ENCODE measurements at places on chromosomes 7 and 10. TPM values are rescaled to one million over a fixed set of nuclear protein-coding genes. Genes with fewer than 3 reads are reported as not detected.
A peak's percentile ranks its signal among the peaks of the same experiment; 100 is the strongest.

SVIL gene
- total RNA-seq = 112 TPM

UNCX gene
- total RNA-seq = not detected

SPDYE6 gene
- not detected for total RNA-seq

AKR1E2 gene
- 31.3 TPM for total RNA-seq

FRMD4A gene
- total RNA-seq = 34.1 TPM

SUN1 gene
- total RNA-seq = 139 TPM

VWA2 gene
- 2.5 TPM for total RNA-seq

PDAP1 gene
- 76.9 TPM for total RNA-seq

ACBD7 gene
- total RNA-seq = not detected

KNDC1 gene
- 4.6 TPM for total RNA-seq

CRYGN gene
- not detected for total RNA-seq

ABHD11 gene
- 4.4 TPM for total RNA-seq

PSTK gene
- total RNA-seq = 1.2 TPM

PILRA gene
- 20.6 TPM for total RNA-seq

CCZ1B gene
- 63.5 TPM for total RNA-seq

DNA sequence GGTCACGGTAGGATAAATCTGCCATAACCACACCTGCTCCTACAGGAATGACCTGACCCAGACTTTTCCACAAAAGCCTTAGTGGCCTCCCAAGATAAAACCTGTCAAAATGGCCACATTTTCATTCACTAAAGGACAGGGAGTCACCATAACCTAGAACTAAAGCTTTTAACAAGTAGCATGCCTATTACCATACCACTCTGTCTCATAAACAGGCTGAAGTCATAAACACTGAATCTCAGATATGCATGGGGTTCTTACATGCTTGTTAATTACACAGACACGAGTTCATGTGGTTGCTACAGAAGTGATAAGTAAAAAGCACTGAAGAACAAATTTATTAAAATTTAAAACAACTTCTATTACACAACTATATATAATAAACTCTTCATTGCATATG, 56.0 kb downstream of the HIPK2 start:
- no peak for DNase-seq

GRCh38 chr7:110719741-110720140, 371.2 kb upstream of the LRRN3 start:
- no peak for DNase-seq

- no peak for DNase-seq
Measured at GRCh38 chr7:29486191-29486700, 77.4 kb upstream of the PRR15 start.

DNA sequence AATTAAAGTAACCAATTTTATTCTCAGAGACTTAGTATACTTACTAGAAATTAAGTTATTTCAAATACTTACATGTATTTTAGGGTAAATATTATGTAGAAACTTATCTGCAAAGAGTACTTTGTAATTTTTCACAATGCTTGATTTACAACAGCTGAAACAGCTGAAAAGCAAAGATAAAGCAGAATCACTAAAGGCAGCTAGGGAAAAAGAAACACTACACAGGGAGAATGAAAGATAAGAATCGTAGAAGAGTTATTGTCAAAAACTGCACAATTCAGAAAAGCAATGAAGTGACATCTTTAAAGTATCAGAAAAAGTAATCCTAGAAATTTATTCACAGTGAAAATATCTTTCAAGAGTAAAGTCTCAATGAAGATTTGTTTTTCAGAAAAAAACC, 69.7 kb upstream of the ZNF804B start:
- DNase-seq = no peak

GRCh38 chr7:81383846-81384245, 386.0 kb downstream of the HGF start:
- DNase-seq = no peak

DNA sequence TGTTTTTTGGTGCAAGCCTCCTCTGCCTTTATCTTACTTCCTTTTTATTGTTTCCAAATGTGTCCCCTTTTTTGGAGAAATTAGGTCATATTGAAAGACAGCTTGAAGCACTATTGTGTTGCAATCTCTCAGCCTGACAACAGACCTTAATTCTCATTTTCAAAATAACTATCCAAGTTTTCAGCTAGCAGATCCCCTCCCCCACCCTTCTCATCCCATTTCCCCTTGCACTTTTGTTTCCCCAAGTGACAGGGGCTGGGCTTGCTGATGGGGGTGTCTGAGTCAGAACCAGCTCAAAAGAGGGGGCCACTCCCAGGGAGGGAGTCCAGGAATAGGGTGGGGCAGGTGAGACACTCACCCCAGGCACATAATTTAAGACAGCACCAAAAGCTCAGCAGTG, 75.3 kb downstream of the MKI67 start:
- DNase-seq = peak; percentile 43

DNA sequence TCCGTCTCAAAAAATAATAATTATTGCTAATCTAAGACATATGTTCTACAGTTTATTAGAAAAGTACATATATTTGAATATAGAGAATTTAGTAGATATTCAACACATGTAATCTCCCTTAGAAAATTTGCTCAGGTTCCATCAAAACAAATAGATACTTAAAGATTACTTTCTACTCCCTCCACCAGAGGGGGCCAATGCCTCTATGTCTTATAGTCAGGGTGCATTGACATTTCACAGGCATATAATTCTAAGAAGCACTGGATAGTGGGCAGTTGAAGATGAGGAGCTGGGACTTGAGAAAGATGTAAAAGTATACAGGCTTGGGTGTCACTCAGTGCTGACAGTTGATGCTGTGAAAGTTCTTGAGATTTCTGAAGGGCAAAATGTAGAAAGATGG, 301.6 kb upstream of the HPS1 start:
- DNase-seq = no peak

DNA sequence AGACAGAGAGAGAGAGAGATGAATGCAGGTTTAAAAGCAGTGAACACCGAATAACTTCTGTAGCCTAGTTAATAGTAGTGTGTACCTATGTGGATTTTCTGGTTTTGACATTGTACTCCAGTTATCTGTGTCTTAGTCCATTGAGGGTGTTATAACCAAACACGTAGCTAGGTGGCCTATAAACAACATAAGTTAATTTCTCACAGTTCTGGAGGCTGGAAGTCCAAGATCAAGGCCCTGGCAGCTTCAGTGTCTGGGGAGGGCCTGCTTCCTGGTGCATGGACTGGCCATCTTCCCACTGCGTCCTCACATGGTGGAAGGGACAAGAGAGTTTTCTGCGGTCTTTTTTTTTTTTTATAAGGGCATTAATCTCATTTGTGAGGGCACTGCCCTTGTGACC, 23.5 kb downstream of the AOC1 start:
- no peak for DNase-seq

DNA sequence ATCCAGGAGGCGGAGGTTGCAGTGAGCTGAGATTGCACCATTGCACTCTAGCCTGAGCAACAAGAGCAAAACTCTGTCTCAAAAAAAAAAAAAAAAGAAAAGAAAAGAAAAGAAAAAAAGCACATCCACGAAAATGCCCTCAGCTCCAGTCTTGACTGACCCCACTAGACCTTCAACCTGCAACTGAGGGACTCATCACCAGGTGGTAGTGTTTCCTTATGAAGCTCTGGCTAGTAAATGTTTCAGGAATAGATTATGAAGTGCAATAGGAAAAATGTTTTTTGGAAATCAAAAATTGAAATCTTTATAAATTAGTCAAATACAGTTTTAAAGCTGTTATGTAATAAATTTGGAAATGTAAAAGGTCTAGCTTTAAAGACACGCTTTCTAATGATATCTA, 22.4 kb downstream of the TLL2 start:
- DNase-seq = no peak

GRCh38 chr7:8217200-8218068, 44.5 kb downstream of the ICA1 start:
- DNase-seq = no peak

- DNase-seq = no peak
Measured at GRCh38 chr7:18806177-18806576, 310.6 kb downstream of the HDAC9 start.

DNA sequence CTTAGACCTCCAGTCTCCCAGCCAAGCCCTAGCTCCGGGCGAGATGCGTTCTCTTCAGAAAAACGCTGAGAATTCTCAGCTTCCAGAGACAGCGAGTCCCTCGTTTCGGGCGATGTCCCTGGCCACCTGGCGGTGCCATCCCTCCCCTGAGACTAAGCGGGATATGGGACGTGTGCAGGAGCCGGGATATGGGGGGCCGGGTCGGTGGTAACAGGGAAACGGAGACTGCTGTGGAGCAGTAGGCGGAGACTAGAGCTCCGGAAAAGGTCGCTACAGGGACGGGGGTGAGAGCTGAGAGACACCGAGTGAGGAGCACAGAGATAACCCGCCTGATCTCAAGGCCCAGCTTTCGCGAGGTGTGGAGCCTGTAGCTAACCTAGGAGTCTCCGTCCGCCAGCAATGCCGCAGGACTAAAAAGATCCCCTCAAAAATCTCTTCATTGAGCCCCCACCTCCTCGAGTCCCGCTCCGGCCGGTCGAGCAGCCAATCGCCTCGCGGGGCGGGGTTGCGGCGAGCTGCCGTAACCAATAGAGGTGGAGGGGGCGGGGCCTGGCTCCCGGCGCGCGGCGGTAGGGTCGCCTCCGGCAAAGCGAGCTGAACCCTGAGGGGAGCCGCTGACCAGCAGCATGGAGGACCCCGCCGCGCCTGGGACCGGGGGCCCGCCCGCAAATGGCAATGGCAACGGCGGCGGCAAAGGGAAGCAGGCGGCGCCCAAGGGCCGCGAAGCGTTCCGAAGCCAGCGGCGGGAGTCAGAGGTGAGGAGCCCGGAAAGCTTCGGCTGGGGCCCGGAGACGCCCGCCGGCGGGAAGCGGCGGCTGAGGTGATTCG, at the start of gene STRIP2:
TSS of gene STRIP2 (plus strand) at position 586 of the 828 bp plus-strand sequence. CDS start at position 627, 41 bp downstream.
- DNase-seq = peak; percentile 87

GRCh38 chr7:36148422-36149065, 4.5 kb upstream of the EEPD1 start:
- DNase-seq = no peak

DNA sequence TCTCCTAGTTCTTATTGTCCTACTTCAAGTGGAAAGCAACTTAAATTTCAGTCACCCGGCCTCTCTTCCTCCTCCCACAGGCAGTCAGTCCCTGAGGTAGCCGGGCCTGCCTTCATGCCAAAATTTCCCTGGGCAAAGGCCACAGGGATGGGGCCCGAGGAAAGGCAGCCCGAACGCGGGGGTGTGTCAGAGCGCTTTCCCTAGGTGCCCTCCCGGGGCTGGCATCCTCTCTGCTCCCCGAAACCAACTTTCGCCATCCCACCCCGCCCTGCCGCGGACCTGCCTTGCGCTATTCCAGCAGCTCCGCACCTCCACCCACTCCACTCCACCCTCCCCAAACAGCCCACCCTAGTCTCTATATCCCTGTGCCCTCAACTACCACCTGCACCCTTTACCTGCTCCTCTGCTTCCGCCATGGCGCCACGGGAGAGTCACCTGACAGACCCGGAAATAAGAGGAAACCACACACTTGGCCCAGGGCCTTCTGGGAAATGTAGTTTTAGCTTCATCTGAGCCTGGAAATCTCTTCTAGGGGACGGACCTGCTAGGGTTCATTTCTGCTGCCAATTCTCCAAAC, at the start of gene VPS41:
TSS of gene VPS41 (minus strand) at position 433 of the 577 bp plus-strand sequence. CDS start at position 416, 17 bp downstream.
- peak; percentile 76 for DNase-seq

DNA sequence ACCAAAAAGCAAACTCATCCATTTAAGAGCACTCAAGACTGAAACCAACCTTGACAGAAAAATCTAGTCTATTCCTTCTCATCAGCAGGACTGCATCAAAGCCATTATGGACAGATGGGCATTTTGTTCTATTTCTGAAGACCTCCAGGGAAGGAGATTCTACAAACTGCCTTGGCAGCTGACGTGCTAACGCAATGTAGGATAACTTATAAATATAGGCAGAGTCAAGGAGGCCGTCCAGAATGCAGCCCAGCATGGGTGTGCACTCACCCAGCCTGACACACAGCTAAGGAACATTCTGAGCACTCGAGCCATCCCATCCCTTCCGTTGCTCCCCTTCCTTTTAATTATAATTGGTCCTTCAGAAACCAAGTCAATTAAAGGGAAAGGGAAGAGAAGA, 25.3 kb upstream of the NEBL start:
- no peak for DNase-seq

GRCh38 chr7:50771120-50772002, 11.3 kb downstream of the GRB10 start:
- DNase-seq = no peak

DNA sequence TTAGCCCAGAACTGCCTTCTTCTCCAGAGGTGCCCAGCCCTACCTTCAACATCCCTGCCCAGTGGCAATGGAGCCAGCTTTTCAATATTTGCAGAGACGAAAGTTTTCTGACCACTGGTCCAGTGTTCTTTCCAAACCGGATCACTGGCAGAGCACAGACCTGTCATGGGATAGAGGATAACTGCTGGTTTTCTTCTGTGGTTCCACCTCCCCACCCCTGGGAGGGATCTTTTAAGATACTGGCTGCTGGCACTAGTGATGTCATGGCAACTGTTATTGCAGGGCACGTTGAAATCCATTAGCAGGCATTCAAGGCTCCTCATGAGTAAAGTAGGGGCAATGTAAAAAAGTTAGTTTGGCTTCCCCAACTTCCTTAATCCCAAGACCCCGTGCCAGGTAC, 387.1 kb downstream of the LRMDA start:
- no peak for DNase-seq

DNA sequence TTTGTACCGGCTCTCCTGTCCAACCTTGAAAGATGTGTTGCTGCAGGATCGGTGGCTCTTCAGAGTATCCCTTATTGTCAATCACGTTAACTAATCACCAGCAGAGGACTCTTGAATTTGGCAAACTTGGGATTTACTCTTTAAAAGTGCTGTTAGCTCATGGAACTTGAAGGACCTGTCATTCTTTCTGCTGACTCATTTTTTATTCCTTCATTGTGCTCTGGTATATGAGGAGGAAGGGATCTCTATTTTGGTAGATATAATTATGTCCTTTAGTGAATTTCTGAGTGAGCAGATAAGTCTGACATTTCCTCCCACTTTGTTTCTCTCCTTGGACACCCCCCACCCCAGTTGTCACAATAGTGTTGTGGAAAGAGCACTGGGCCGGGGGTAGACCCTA, 175.1 kb upstream of the HDAC9 start:
- no peak for DNase-seq

DNA sequence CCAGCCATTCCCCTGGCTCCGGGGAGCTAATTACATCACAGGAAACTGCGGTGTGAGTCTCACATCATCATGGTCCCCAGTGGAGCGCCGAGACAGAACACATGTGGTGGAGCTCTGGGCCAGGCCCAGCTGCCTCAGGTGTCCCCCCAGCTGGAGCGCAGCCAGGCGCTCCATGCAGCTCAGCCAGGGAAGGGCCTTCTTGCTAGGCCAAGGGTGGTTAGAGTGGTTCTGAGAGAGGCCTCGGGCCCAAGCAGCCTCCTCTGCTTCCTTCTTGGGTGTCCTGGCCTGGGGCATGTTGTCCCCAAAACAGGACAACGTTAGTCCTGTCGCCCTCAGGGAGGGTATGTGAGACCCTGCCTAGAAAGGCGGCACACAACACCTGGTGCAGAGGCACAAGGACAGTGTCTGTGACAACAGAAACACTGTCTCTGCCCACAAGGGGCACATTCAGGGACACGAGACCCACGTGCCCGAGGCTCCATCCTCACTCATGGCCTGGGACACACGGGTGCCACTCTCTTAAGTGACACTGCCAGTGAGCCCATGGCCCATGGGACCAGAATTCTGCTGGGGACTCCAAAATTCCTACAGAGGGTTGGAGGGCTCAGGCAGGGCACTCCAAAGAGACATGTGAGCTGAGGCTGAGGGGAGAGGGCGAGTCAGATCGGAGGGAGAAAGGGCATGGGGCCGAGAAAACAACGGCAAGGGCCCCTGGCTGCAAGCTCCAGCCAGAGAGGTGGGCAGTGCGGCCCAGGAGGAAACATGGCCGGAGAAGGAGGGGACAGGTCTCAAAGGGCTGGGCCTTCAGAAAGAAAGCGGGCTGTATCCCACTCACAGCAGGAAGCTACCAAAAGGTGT, 37.0 kb upstream of the RET start:
- DNase-seq = peak; percentile 4

- no peak for DNase-seq
Measured at GRCh38 chr10:118873738-118874105, 119.0 kb upstream of the CACUL1 start.
